ENCODE measurements at places on chromosomes 4 and X.

GRCh38 chr4:125316791-125317524, 2.2 kb downstream of the FAT4 start:
- DNase-seq: no peak

GRCh38 chr4:36391411-36391810, 110.0 kb downstream of the DTHD1 start:
- DNase-seq: no peak

DNA sequence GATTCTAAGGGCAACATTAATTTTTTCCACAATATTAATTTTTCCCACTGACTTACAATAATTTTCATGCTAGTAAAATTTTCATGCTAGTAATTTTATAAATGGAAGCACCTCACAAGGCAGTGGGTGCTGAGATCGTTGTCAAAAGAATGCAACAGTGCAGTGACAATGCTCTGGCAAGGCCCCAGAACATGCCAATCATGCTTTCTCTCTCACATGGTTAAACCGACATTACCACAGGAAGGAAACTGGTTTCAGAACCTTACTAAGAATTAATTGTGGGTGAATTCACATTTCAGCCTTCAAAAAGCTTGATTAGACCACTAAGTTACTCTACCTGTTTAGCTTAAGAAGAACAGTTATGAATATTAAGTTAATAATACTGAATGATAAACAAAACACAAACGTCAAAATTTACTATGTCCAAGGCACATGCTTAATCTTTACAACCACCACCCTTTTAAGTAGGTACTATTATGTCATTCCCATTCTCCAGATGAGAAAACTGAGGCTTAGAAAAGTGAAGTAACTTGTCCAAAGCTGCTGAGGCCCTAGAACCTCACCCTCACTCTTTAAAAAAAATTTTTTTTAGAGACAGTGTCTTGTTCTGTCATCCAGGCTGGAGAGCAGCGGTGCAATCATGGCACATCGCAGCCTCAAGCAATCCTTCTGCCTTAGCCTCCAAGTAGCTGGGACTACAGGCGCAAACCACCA, 10.0 kb upstream of the OPHN1 start:
- no peak for DNase-seq

GRCh38 chr4:15003401-15003890, 1.2 kb downstream of the CPEB2 start:
- no peak for DNase-seq

- no peak for DNase-seq
Observed at GRCh38 chrX:9861711-9862110, 75.5 kb downstream of the SHROOM2 start.

DNA sequence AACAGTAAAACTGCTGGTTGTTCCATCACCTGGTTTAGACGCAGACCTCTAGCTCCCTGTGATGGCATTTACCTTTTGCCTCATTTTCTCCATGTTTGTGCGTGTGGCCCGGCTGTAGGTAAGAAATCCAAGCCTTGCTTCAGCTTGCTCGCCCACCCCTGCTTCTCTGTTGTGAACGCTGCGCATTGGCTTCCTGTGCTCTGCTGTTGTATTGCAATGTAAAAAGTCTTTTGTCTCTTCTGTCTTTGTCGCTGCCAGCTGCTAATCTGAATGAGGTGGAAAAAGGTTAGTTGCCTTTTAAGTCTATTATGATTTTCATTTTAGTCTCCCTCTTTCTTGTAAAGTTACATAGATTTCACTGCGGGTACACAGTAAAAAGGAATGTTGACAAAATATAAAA, 127.3 kb upstream of the PACRGL start:
- DNase-seq: no peak

DNA sequence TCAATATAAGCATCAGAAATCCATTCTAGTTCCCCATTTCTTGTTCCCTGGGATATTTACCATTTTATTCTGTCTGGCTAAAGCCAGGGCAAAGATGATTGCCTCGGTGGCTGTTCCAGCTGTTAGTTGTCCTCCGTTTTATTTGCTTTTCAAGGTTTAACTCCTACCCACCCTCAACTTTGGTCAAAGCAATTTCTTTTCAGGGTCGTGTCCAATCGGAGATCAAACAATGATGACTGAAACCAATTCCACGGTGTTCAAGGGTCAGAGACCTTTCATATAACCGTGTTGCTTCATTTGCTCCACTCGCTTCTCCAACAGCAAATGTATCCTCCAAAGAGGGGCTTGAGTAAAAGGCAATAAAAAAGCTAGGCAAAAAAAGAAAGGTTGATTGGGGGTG, 193.5 kb upstream of the FTHL17 start:
- DNase-seq: no peak

GRCh38 chr4:16289897-16290554, 63.8 kb upstream of the TAPT1 start:
- DNase-seq: no peak

DNA sequence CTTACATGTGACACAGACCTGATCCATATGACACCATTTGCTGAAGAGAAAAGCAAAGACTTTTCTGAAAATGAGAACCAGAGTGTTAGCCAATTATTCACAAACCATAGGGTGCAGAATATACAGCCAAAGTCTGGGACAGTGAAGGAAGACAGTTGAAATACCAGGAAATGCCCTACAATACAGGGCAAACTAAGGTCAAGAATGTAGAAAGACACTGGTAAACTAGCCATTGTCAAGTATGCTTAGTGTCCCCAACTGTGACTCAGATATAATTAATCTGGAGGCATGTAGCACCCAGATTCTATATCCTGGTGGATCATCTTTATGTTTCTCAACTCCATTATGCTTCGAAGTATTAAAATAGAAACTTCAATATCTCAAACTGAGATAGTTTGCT, 200.9 kb upstream of the FSTL5 start:
- no peak for DNase-seq

DNA sequence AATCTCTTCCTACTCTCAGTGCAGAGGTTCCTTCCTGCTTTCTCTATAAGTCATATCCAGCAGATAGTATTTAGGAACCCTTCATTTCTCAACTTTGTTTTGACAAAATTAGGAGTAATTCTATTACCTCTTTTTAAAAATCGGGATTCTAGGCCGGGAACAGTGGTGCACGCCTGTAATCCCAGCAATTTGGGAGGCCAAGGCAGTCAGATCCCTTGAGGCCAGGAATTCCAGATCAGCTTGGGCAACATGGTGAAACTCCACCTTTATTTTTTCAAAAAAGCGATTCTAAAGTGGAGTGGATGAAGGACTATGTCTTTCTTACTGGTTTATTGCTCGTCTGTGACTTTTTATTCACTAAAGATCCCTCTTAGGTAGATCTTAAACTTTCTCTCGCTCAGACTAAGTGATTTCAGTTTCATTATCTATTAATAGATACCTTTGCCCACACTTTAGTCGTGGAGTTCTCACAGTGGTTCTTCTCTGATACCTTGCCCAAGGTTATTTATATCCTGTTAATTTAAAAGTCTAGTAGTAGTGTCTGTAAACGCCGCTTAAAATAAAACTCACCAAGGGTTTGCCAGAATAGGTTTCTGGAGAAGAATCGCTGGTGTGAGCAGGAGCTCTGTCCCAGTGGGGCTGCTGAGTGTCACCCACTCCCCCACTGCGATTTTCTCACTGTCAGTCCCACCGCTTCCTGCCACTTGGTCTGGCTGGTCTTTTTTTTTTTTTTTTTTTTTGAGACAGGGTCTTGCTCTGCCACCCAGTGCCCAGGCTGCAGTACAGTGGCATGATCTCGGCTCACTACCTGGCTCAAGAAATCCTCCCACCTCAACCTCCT, 27.0 kb upstream of the TMEM131L start:
- no peak for DNase-seq

- DNase-seq: no peak
Observed at GRCh38 chrX:73401591-73402266, 45.1 kb upstream of the CDX4 start.

DNA sequence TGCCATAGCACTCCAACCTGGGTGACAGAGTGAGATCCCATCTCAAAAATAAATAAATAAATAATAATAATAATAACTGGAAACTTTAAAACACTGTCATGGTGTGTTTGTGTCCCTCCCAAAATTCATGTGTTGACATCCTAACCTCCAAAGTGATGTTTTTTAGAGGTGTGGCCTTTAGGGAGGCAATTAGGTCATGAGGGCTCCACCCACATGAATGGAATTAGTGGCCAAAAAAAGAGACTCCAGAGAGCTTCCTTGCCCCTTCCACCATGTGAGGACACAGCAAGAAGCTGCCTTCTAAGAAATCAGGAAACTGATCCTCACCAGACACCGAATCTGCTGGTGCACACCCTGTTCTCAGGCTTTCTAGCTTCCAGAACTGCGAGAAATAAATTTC, 23.8 kb upstream of the RAPGEF2 start:
- DNase-seq: no peak

- no peak for DNase-seq
Observed at GRCh38 chrX:53233536-53233935, 8.5 kb upstream of the KDM5C start.

DNA sequence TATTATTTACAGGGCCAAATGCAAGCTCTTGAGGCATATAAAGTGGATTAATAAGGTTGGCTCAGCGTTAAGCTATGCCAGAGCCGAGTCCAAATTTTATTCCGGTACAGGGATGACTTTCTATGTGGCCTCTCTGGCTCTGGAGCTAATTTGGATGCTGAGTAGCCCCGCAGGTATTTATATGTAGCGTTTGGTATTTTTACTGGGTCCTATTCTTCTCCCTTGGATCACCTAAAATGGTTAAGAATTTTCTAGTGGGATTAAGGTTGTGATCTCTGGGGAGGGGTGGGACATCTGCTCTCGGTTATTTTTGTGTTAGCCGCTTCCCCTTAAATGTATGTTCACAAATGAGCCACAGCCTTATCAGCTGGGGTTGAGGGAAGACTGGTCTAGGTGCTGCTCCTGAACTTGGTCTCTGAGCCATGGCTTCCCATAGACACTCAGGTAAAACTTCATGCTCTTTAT, 49.4 kb downstream of the FHL1 start:
- no peak for DNase-seq

- DNase-seq: no peak
Observed at GRCh38 chrX:96564595-96564994, 120.0 kb upstream of the DIAPH2 start.

GRCh38 chr4:6910340-6910959, 824 bp downstream of the TBC1D14 start:
- DNase-seq: no peak

DNA sequence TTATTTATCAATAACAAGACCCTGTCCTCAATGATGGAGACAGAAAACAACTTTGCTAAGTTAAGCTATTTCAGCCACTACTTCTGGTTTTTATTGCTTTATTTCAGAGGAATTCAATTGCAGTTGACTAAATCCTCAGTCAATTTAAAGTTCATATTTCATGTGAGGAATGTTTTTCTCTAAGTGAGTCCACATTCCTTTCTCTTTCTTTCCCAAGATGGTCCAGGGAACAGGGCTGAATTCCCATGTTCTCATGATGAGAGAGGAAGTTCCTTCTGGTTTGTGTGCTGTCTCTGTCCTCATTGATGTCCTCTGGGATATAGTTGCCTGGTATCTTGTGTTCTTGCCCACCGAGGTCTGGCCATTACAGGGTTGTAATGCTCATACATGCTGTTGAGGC, 117.2 kb downstream of the SLIT2 start:
- no peak for DNase-seq

DNA sequence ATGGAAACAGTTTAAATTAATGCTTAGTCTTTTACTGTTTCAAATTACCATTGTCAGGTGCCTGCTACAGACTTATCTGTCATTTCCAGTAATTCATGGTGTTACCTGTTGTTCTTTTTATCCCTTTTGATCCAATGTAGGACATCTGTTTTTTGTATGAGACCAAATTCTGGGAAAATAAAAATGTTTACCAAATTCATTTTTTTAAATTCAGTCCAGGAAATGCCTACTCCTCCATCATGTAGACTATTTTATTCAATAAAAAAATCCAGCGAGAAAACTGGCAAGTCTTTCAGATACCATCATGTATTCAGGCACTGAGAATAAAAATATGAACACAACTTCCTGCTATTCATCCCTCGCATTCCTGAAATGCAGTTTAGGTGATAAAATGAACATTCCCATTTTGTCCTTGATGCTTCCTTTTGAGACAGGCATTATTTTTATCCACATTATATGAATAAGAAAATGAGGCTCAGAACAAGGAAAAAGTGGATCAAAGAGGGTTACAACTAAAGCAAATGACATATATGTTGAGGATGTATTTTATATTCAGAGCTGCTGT, 584.2 kb downstream of the SPRY1 start:
- no peak for DNase-seq

DNA sequence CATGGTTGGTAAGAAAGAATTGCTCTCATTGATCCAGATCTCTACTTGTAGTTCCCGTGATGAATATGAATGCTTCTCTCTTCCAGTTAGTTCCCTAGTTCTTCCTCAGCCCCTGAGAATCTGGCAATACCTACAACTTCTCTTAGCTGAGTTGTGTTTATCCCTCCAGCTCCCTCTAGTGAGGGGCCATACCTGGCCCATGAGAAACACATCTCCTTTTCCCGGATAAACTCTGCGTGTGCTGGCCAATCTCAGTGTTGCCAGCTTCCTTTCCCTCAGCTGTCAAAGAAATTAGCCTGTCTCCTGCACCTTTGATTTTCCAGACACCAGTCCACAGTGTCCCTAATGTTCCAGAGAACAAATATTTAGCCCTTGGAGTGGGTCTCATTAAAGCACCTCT, 5.7 kb downstream of the CBLL2 start:
- DNase-seq: no peak
